ENCODE measurements at places on chromosomes 12 and 14. TPM values are rescaled to one million over a fixed set of nuclear protein-coding genes. Genes with fewer than 3 reads are reported as not detected.

The PTGDR gene
- 0.84 TPM for total RNA-seq

The TBPL2 gene
- total RNA-seq: not detected

The CLMN gene
- total RNA-seq: 5.9 TPM

The ARMH4 gene
- total RNA-seq: 2.5 TPM

The TMEM132C gene
- 0.71 TPM for total RNA-seq

The PPP4R4 gene
- 0.13 TPM for total RNA-seq

The KRT71 gene
- total RNA-seq: not detected

The LALBA gene
- not detected for total RNA-seq

The FAM186B gene
- total RNA-seq: 0.59 TPM

The KLRG1 gene
- total RNA-seq: 0.46 TPM

The MAP3K9 gene
- 2.5 TPM for total RNA-seq

The WDHD1 gene
- 0.92 TPM for total RNA-seq

The DPY19L2 gene
- total RNA-seq: 0.27 TPM

The PGF gene
- total RNA-seq: 4.7 TPM

The PLCZ1 gene
- total RNA-seq: not detected

The SYCP3 gene
- not detected for total RNA-seq

The PRPH gene
- not detected for total RNA-seq

The TNS2 gene
- 86.5 TPM for total RNA-seq

The KRT82 gene
- total RNA-seq: not detected

The CLEC1A gene
- 1.1 TPM for total RNA-seq

The OAS3 gene
- total RNA-seq: 1.4 TPM

The PTPN21 gene
- total RNA-seq: 5.6 TPM

The ABHD4 gene
- 23.6 TPM for total RNA-seq

The DNAL1 gene
- total RNA-seq: 7.7 TPM

The HIF1A gene
- 24.4 TPM for total RNA-seq

The PRB2 gene
- total RNA-seq: not detected

The LRTM2 gene
- total RNA-seq: not detected

The CSRP2 gene
- 14.1 TPM for total RNA-seq

The PRICKLE1 gene
- total RNA-seq: 1.6 TPM

The CREBL2 gene
- total RNA-seq: 13.6 TPM

The MIP gene
- total RNA-seq: not detected

The TRPV4 gene
- total RNA-seq: not detected

The RACGAP1 gene
- total RNA-seq: 13.3 TPM

The B4GALNT3 gene
- total RNA-seq: 0.88 TPM

The CCDC197 gene
- total RNA-seq: 0.61 TPM

The GEMIN2 gene
- 18.9 TPM for total RNA-seq

The ENTPD5 gene
- 10.2 TPM for total RNA-seq

The OTOGL gene
- 0.03 TPM for total RNA-seq

The DCP1B gene
- total RNA-seq: 11.5 TPM

Measured in gastrocnemius medialis (tissue), 4 donors.